ENCODE measurements at places on chromosomes 4 and X. TPM values are rescaled to one million over a fixed set of nuclear protein-coding genes. Genes with fewer than 3 reads are reported as not detected.

GRCh38 chr4:6367371-6367851, 97.8 kb downstream of the WFS1 start:
- peaks cover 7% of the 10 kb centered on the region for H3K27me3 ChIP-seq
- H3K4me3 ChIP-seq, result no peak overlapping the region
- no peaks in the 10 kb centered on the region for H3K4me1 ChIP-seq
- no peak for DNase-seq

DNA sequence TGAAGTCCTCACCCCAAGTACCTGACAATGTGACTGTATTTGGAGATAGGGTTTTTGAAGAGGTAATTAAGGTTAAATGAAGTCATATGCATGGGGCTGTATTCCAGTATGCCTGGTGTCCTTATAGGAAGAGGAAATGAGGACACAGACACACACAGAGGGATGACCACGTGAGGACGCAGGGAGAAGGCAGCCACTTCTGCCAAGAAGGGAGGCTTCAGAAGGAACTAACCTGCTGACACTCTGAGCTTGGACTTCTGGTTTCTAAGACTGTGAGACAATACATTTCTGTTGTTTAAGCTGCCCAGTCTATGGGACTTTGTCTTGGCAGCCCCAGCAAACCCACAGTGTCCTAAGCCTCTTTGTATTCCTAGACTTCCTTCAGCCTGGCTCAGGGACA, 3.0 kb upstream of the SLC2A9 start:
- H3K27me3 ChIP-seq, result no peaks in the 10 kb centered on the region
- no peak overlapping the region for H3K27ac ChIP-seq
- H3K4me3 ChIP-seq, result no peak overlapping the region
- no peaks in the 10 kb centered on the region for H3K36me3 ChIP-seq
- no peak for DNase-seq

GRCh38 chrX:24495700-24496099, 30.6 kb downstream of the PDK3 start:
- no peaks in the 10 kb centered on the region for H3K36me3 ChIP-seq
- no peak for DNase-seq
- no peaks in the 10 kb centered on the region for H3K4me1 ChIP-seq

DNA sequence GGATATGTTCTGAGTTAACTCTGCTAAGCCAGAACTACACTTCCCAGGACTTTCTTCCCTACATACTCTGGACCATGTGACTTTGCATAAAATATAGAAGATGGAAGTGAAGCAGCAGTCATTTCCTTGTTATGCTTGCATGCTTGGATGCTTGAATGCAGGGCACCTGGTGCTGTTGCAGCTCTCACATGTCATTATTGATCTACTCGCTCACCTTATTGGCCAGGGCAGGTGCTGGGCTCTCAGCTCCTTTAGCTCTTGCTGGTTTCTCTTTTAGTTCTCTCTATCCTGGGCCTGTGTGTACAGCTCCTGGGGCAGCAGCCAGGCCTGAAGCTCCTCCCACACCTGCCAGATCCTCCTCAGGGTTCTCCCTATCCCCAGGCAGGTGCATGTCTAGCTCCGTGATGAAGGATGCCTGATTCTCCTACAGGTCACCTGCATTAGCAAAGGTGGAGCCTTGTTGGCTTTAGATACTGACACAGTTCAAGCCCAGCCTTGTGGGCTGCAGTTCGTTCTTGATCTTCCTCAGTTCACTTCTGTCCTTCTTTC, 53.3 kb downstream of the MED28 start:
- no peaks in the 10 kb centered on the region for H3K4me1 ChIP-seq
- no peak overlapping the region for H3K27ac ChIP-seq
- H3K4me3 ChIP-seq, result no peak overlapping the region
- no peak for DNase-seq
- no peaks in the 10 kb centered on the region for H3K27me3 ChIP-seq

DNA sequence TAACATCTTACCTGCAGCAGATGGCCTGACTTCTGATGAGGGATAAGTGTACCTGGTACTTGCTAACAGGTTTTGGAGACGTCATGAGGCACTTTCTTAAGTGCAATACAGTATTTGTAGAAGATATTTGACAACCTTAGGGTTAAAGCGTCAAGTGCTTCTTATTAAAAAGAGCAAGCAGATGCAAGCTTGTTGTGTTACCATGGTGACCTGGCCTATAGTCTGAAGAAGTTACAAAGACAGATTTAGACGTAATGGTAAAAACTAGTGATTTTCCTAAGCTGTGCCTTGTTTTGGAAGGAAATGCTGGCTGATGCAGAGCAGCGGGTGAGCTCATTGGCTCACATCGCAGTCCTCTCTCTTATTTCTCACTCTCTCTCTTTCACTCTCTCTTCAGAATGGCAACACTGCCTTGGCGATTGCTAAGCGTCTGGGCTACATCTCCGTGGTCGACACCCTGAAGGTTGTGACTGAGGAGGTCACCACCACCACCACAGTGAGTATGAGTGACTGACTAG, 243.6 kb downstream of the ANK2 start:
- no peak overlapping the region for H3K4me3 ChIP-seq
- no peak overlapping the region for H3K27ac ChIP-seq
- no peaks in the 10 kb centered on the region for H3K27me3 ChIP-seq
- no peak for DNase-seq
- H3K36me3 ChIP-seq, result no peaks in the 10 kb centered on the region

- H3K4me1 ChIP-seq, result no peaks in the 10 kb centered on the region
- H3K27me3 ChIP-seq, result no peaks in the 10 kb centered on the region
- H3K36me3 ChIP-seq, result no peaks in the 10 kb centered on the region
- DNase-seq, result no peak
Observed at GRCh38 chr4:141248029-141248428, 27.3 kb downstream of the ZNF330 start.

- DNase-seq, result no peak
- H3K36me3 ChIP-seq, result no peaks in the 10 kb centered on the region
- H3K27ac ChIP-seq, result no peak overlapping the region
Observed at GRCh38 chr4:115548123-115548522, 434.7 kb upstream of the NDST4 start.

- H3K4me1 ChIP-seq, result no peaks in the 10 kb centered on the region
- H3K4me3 ChIP-seq, result no peak overlapping the region
Observed at GRCh38 chr4:189771696-189772361, 168.8 kb upstream of the FRG1 start.

Gene CLIC2
- 0.89 TPM for total RNA-seq

Gene ATOH1
- not detected for total RNA-seq

Gene CYTL1
- total RNA-seq, result not detected

All from HCT116 (cell line).